ENCODE measurements at places on chromosomes 4 and X.

GRCh38 chrX:76183289-76184049 lies 10.6 kb downstream of the PBDC1 start:
- peak; percentile 90 for DNase-seq

- no peak for DNase-seq
These were observed 967.2 kb downstream of the RPA4 start for GRCh38 chrX:97850911-97851310.

DNA sequence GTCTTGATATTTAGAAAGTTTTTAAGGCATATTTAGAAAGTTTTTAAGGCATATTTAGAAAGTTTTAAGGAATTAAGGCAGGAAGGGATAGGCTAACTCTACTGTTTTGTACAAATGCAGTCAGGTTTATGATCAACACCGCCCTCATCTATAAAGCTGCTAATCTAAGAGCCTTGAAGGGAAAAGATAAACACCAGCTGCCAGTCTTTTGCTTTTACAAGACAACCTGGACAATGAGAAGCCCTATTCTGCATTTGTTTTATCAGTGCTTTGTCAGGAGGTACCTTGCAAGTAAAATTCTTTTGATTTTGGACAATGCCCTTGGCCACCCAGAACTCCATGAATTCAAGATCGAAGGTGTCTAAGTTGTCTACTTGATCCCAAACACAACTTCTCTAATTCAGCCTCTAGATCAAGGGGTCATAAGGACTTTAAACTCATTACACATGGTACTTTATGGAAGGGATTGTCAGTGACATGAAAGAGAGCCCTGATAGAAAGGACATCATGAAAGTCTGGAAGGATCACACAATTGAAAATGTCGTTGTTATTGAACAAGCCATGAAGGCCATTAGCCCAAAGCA lies 39.8 kb downstream of the IL15 start:
- DNase-seq, result no peak

DNA sequence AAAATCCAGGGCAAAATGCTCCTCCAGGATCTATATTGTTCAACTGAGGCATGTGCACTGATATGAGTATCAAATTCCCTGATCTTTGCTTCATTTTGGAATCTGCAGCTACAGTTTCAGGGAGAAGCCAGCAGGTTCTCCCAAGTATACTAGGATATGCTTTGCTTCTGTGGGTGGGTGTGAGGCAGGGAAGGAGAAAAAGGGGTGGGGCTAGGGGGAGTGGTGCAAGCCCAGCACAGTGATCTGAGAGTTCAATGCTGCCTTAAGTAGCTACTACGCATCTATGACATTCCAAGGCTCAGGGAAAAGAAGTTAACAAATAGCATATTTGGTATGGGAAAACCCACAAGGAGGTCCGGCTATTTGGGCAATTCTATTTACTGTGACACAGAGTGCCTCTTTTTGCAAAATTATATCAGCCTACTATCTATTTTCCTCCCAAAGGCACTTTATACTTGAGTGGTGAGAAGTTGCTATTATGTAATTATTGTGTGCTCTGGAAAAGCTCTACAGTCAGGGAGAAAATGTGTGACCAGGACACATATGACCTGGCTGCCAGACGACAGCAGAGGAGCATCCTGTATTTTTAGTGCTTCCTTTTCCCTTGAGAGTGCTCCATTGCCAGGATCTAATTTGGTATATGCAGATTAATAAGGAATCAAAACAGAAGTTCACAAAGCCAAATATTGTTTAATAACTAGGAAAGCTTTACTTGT lies 162.0 kb downstream of the RNF150 start:
- no peak for DNase-seq

GRCh38 chrX:97756879-97757278 lies 873.2 kb downstream of the RPA4 start:
- no peak for DNase-seq

DNA sequence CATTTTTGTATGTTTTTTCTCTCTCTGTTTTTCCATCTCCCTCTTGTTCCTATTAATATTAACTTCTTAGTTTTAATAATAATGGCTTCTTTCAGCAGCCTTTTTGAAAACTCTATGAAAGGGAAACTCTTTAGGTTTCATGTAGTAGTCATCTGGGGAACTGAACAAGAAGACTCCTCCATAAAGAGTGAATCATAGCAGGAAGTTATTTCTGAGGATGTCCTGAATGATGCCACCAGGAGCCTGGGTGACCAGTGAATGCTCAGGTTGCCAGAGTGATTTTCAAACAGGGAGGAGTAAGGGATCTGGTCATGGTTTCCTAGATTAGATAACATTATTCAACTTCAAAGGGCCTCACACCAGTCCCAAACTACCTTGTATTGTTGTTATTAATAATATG lies 212.8 kb upstream of the PDE5A start:
- DNase-seq, result no peak

Data from choroid plexus epithelial cell (primary cell).